Hematopoietic multipotent progenitor cell (in vitro differentiated cells): ENCODE measurements at places on chromosomes 6 and 20. TPM values are rescaled to one million over a fixed set of nuclear protein-coding genes. Genes with fewer than 3 reads are reported as not detected.

- DNase-seq: no peak
Observed at GRCh38 chr6:13404892-13405254, 76.5 kb upstream of the TBC1D7 start.

DNA sequence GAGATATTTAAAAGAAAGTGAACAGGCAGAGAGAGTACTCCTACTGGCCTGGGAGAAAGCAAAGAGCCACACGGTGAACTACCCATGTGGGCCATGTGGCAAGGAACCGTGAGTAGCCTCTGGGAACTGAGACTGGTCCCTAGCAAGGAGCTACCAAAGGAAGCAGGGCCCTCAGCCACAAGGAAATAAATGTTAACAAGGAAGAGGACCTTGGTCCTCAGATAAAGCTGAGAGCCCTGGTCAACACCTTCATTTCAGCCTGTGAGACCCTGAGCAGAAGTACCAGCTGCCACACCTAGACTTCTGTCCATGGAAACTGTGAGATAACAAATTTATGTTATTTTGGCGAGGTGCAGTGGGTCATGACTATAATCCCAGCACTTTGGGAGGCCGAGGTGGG lies 25.3 kb downstream of the BMP2 start:
- DNase-seq: no peak

GRCh38 chr6:89951574-89952104 lies 57.4 kb downstream of the GJA10 start:
- no peak for DNase-seq

GRCh38 chr6:33698494-33698893 lies 13.0 kb downstream of the UQCC2 start:
- no peak for DNase-seq

- no peak for DNase-seq
Observed at GRCh38 chr6:125432963-125433362, 131.2 kb upstream of the HDDC2 start.

- no peak for DNase-seq
Observed at GRCh38 chr6:136952714-136953260, 30.7 kb downstream of the SLC35D3 start.

Gene NTSR1
- total RNA-seq: 0.27 TPM

Gene RTEL1
- total RNA-seq: 13.5 TPM

Gene IL17F
- not detected for total RNA-seq

Gene KCNK15
- total RNA-seq: 0.27 TPM

Gene C20orf202
- total RNA-seq: under 0.01 TPM

Gene APCDD1L
- under 0.01 TPM for total RNA-seq

Gene NFATC2
- total RNA-seq: 16.2 TPM

Gene KIFC1
- total RNA-seq: 4.8 TPM

Gene TPBG
- total RNA-seq: 4.6 TPM
